ENCODE measurements at places on chromosomes 2 and 18.
A peak's percentile ranks its signal among the peaks of the same experiment; 100 is the strongest.

GRCh38 chr18:60322591-60322990, 50.0 kb downstream of the MC4R start:
- peak; percentile 4 for DNase-seq

GRCh38 chr2:127525691-127526131, 578 bp downstream of the IWS1 start:
- DNase-seq = peak; percentile 49

- DNase-seq = no peak
Measured at GRCh38 chr2:83602753-83603152, 856.3 kb downstream of the SUCLG1 start.

GRCh38 chr18:69596345-69596744, 195.7 kb downstream of the DOK6 start:
- DNase-seq = no peak

GRCh38 chr2:58146707-58147106, 94.4 kb downstream of the FANCL start:
- DNase-seq = no peak

- DNase-seq = no peak
Measured at GRCh38 chr2:121485039-121485438, 45.6 kb upstream of the RNU4ATAC start.

GRCh38 chr2:61557381-61557780, 19.2 kb upstream of the XPO1 start:
- no peak for DNase-seq

DNA sequence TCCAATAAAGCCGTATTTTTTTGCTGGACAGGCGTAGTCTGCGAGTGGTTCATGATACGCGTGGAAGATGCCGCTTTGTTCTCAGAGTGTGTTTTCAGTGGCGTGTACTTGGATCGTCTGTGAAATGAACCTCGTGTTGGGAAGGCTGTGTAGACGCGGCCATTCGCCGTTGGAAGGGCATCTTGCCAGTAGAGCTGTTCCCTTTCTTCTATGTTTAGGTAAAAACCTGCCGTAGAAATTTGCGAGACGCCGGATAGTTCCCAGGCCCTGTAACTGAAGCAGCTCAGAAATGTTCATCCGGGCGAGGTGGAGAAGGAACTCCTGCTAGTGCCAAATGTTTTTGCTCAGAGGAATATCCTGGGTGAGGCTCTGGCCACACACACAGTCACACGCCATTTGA, 133.6 kb downstream of the NFATC1 start:
- no peak for DNase-seq

GRCh38 chr18:52007105-52007504, 332.9 kb upstream of the DCC start:
- no peak for DNase-seq

DNA sequence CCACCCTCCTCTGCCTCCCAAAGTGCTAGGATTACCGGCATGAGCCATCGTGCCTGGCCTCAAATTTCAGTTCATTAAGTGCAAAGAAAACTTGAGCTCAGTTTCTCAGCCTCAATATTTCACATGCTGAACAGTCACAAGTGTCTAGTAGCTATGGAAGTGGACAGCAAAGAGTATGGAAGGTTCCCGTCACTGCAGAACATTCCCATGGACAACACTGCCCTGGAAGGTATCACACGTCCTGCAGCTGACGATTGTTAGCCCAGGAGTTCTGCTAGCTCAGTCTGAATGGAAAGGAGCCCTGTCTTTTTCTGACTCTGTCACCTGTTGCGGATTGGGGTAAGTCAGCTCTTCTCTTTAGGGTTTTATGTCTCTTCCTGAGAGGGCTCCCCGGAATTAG, 86.2 kb upstream of the PTPRM start:
- DNase-seq = no peak

DNA sequence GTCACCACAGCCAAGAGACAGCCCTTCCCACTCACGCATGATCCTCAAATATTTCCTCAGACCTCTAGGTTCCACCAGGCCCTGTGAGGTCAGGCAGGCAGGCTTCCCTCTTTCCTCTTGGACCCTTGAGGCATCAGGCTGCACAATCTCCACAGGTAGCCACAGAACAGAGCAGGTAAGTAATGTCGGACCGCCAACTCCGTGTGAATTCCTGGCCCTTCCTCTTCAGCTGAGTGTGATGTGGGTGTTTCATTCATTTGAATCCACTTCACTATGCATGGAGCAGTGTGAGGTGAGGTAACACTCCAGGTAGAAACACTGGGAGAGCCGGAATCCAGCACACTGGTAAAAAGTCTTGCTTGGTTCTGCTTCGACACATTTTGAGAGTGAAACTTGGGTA, 44.0 kb downstream of the MRPL35 start:
- DNase-seq = no peak

DNA sequence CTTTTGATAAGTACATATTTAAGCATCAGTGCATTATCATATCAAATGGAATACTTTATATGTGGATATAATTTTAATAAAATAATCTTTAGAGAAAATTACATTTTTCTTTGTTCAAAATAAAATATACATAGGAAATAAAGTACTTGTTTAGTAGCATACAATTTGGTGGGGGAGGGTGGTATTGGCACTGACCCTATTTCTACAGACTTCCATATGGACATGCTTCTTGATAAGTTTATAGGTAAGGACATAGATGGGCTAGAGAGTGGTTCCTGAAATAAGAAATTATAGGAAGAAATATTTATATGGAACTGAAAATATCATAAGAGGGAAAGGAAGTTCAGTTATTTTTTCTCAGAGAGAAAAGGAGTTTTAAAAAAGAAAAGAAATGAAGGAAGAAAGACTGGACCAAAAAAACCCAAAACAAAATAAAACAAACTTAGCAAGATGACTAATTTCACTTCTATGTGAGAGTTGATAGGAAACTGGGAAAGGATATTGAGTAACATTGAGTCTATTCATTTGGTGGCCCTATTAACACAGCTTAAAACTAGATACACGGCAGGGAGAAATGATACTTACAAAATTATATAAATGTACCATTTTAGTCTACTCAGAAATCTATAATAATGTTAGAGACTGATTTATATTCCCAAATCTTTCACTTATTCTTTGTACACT, 505.9 kb downstream of the ERBB4 start:
- peak; percentile 67 for DNase-seq

GRCh38 chr2:186308347-186308746, 177.7 kb upstream of the ZC3H15 start:
- no peak for DNase-seq

- DNase-seq = no peak
Measured at GRCh38 chr2:218898109-218898878, 17.6 kb downstream of the WNT10A start.

DNA sequence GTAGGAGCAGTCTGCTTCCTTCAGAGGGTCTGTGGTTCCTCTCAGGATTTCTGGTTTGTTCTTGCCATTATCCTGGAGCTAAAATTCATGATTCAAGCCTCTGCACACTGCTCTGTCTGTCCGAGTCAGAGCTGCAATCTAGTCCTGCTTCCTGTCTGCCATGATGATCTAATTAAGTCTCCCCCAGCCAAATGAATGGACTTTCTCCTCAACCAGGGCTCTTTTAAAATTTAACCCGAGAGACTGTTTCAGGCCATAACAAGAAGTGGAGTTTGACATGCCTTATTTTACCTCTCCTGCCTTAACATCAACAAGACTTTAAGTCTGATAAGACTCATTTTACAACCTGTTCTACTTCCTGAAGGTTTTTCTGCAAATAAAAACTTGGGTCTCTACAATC, 1009.6 kb upstream of the DDX18 start:
- DNase-seq = no peak

DNA sequence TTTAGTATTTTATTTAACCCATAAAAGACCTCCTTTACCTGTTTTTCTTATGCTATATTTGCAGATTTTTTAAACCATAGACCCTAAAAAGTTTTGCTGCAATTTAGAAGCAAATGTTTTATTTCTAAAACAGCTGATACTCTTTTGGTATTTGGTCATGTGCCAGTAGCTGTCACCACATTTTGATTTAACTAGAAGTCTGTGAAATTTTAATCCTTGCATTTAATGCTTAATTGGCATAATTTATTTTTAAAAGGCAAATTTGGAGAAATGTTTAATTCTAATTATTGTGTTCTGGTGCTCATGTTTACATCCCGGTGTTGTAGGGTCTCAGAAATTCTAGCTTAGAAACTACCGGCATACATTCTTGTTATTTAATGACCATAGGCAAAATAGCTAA, 111.8 kb downstream of the TTC27 start:
- no peak for DNase-seq

DNA sequence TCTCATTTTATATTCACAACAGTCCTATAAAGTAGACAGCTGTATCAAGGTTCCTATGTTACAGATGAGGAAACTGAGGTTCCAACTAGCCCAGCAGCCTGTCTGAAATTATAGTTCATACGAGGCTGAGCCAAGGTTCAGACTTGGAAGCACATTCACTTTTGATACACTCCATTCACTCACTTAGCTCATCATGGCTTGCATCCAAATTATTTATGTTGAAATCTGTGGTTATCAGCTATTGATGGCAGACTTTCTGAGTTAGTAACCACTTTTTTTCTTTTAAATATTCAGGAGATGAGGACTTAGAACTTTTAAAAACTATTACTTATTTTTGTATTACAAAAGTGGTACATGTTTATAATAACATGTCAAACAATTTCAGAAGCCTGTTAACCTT, 188.2 kb downstream of the MTX2 start:
- no peak for DNase-seq

GRCh38 chr18:22332590-22332989, 85.1 kb downstream of the CTAGE1 start:
- DNase-seq = no peak

GRCh38 chr18:22241921-22242361, 72.6 kb downstream of the GATA6 start:
- no peak for DNase-seq

GRCh38 chr18:68417166-68417799, 297.6 kb downstream of the TMX3 start:
- no peak for DNase-seq

DNA sequence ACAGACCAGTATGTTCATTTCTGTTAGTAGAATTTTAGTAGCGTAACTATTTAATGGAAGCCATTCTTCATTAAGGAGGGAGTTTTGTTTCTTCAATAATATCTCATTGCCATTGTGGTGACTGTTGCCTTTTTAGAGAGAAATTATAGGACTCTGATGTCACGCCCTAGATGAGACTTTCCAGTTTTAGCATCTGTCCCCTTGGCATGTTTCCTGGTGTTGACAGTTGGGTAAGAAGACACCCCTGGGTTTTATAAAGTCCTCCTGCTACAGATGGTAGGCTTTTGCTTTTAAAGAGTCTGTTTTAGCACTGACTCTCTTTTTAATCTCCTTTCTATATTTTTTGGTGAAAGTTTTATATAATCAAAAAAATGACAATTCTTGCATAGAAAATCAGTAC, 41.9 kb downstream of the KCNJ3 start:
- DNase-seq = no peak

DNA sequence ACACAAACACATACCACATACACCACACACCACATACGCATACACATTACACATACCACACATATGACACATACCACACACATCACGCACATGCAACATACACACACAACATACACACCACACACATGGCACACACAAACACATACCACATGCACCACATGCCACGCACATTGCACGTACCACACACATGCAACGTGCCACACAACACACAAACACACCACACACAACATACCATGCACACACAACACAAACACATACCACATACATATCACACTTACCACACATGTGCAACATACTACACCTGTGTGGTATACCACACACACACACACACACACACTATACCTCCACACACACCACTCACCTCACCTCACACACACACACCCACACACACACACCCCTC, 15.0 kb downstream of the TMEM177 start:
- DNase-seq = no peak

- no peak for DNase-seq
Measured at GRCh38 chr2:27255187-27255586, 7.7 kb downstream of the SLC30A3 start.

- DNase-seq = no peak
Measured at GRCh38 chr2:27522400-27522945, 25.8 kb downstream of the GCKR start.

- peak; percentile 5 for DNase-seq
Measured at GRCh38 chr2:208224802-208225201, 30.1 kb downstream of the IDH1 start.

GRCh38 chr2:48651158-48651790, 33.6 kb downstream of the GTF2A1L start:
- DNase-seq = peak; percentile 88

GRCh38 chr2:23940718-23941620, 706 bp downstream of the UBXN2A start:
- peak; percentile 34 for DNase-seq

GRCh38 chr2:148255929-148256328, 235.0 kb downstream of the MBD5 start:
- no peak for DNase-seq

GRCh38 chr2:26054598-26055348, 20.9 kb downstream of the RAB10 start:
- DNase-seq = no peak

GRCh38 chr2:130762910-130763385, 7.6 kb downstream of the AMER3 start:
- no peak for DNase-seq

- no peak for DNase-seq
Measured at GRCh38 chr2:5387406-5387805, 304.8 kb upstream of the SOX11 start.

DNA sequence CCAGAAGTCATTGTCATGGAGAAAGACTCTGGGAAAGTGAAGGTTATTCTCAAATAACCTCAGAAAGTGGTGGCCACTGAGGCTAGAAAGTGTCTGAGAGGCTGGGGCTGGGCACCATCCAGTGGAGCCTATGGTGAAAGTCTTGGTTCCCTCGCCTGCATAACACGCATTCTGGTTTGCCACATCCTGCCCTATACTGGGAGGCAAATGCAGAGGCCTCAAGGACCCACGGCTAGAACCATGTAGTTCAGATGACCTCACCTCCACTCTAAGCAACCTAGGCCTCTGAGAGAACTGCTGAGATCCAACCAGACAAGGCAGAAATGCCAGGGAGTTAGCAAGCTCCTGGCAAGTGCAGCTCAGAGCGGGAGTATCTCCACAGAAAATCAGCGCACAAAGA, 5.1 kb downstream of the ITGB6 start:
- no peak for DNase-seq

DNA sequence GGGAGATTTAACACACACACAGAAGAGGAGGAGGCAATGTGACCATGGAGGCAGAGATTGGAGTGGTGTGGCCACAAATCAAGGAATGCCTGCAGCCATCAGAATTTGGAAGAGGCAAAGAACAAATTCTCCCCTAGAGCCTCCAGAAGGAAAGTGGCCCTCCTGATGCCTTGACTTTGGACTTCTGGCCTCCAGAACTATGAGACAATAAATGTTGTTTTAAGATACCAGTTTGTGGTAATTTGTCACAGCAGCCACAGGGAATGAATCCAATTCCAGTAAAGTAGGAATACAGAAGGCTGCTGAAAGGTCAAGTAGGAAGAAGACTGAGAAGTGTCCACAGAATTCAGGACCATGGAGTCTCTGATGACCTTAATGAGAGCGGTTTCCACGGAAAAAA, 18.1 kb downstream of the PAIP2B start:
- no peak for DNase-seq
